NCI-H1105 (cell line): ENCODE measurements at places on chromosomes 1 and 21.

DNA sequence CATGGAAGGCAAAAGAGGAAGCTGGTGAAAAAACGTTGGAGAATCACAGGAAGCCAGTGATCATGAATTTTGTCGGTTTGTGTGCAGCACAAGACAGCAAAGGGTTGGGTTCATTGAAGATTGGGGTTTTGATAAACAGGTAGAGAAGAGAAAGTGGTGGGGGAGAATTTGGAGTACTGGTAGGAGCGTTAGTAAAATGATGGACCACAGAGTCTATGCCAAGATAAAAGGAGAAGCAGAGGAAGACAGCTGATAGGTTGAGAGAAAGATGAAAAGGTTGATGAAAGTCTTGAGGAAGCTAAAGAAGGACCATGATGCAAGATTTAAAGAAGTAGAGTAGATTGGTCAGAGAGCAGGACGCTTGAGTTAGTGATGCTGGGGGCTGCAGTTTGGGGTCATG is 156.8 kb upstream of the POU3F1 start:
- no peak for DNase-seq

DNA sequence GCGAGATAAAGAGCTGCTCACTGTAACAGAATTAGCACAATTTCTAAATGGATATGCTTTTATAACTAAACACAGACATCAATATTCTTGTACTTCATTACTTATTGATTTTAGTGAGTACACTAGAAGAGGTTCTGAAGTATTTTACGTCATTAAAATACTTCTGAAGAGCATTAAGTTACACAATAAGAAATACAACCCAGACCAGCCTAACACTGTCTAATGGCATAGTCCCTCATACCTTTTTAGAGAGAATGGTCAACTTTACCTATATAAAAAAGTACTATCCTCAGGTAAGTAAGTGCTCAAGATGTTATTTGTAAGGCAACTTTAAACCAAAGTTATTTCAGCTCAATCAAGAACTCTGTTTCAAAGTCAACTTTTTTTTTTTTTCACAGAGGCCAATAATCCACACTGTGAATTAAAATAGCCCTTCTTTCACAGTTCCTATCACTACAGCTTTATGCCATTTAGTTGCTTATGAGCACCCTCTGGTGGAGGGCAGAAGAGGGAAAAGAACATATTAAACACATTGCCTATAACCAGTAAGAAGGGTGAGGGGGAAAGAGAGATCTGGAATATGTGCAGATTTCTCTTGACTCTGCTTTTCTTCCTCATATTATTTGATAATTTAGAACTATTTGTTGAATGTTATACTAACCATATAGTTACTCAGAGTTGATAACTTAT is 182.1 kb upstream of the DMRTA2 start:
- peak; percentile 42 for DNase-seq

- no peak for DNase-seq
Observed at GRCh38 chr1:93078638-93078985, 471 bp upstream of the MTF2 start.

- DNase-seq = no peak
Observed at GRCh38 chr1:203264052-203264501, 34.6 kb upstream of the CHIT1 start.

DNA sequence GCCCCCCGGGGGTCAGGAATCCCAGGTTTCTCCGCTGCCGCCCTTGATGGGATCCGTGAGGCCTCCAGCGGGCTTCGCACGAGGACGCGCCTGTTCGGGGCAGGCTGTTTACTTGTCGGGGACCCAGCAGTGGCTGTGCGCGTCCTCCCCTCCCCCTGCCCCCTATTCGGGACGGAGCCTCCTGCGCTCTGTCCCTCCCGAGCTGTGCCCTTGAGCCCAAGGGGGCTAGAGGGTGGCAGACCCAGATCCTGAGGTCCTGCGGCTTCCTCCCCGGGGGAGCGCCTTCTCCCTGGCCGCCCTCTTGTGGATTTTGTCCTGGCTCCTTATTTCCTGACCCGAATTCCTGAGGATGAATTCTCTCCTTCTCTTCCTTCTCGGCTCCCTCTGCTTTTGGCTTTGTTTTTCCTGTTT is 38.4 kb downstream of the PIK3CD start:
- no peak for DNase-seq

DNA sequence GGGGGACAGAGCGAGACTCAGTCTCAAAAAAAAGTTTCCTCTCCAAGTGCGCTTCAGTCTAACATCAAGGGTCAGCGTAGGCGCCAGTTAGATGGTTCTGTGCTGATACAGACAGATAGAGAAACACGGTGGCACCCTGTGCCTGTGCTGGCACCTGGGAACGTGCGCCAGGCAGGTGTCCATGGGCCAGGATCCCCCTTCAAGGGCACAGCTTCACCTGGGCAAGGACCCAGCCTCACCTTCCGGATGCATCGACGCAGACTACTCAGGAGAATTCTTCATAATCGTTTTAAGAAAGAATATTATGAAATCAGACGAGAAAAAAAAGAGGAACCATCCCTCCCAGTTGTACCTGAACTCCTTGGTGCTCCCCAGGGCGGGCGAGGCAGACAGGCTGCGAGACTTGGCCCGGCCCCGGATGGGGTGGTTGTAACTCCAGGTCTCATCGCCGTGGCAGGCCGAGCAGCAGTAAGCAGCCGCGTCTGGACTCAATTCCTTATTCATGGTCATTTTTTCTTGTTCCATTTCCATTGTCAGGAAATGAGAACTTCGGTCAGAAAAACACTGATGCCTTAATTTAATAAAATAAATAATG is 13.3 kb downstream of the NADK start:
- no peak for DNase-seq

DNA sequence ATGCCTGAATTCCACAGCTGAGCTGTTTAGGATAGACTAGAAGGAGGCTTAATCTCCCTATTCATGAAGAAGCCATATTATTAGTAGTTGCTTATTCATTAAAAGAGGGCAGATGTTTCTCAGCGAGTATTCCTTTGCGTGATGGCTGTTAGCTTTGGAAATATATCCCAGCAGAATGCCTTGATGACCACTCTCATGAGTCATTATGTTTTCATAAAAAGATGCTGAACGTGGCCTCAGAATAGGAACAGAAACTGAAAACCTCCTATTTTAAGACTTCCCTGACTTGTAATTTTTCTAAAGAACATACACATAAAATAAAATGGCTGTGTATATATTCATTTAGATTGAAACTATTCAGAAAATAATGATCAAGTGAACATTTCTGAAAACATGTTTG is 9.6 kb upstream of the PLA2G4A start:
- no peak for DNase-seq

DNA sequence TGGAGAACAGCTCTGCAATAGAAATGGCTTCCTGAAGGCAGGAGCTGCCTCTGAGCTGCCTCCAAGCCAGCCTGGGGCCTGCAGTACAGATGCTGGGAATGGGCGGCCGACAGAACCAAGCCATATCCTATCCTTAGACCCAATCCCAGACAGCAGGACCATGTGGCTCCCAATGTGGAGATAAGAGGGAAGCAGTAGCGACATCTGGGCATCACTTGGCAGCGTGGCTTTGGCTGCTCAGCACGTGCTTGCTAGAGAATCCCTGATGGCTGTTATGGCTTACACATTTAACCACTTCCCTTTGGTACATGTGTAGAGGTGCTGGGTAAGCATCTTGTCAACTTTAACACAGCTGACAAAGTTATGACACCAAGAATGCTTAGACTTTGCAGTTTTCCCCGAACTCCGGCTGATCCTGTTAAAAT is 87.7 kb downstream of the MAN1C1 start:
- DNase-seq = no peak

GRCh38 chr1:158117854-158118704 is 62.6 kb upstream of the CD1D start:
- no peak for DNase-seq

GRCh38 chr1:74596717-74597116 is 76.9 kb downstream of the ERICH3 start:
- DNase-seq = no peak

DNA sequence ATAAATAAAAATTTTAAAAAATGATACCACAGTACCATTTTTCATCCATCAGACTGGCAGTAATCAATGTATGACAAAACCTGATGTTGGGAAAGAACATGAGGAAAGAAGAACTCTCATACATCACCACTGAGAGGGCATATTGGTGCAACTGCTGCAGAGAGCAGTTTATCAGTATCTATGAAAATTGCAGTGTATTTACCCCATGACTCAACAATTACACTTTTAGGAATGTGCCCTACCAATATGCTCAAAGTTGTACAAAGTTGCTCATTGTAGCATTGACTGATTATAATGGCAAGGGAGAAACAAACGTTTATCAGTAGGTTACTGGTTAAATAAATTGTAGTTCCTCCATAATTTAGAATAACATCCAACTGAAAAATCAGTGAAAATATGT is 36.7 kb downstream of the CATSPERE start:
- no peak for DNase-seq

DNA sequence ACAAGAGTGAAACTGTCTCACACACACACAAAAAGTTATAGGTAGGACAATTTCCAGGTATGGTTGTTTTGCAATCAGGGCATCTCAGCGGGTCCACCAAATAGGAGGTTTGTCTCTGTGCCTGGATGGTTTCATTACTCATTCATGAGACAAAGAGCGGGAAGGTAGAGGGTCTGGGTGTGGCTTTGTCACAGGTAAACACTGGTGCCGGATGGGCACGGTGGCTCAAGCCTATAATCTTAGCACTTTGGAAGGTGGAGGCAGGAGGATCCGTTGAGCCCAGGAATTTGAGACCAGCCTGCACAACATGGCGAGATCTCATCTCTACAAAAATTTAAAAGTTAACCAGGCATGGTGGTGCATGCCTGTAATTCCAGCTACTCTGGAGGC is 16.3 kb upstream of the ERVH48-1 start:
- no peak for DNase-seq

- no peak for DNase-seq
Observed at GRCh38 chr1:215226757-215227156, 144.2 kb downstream of the KCNK2 start.

DNA sequence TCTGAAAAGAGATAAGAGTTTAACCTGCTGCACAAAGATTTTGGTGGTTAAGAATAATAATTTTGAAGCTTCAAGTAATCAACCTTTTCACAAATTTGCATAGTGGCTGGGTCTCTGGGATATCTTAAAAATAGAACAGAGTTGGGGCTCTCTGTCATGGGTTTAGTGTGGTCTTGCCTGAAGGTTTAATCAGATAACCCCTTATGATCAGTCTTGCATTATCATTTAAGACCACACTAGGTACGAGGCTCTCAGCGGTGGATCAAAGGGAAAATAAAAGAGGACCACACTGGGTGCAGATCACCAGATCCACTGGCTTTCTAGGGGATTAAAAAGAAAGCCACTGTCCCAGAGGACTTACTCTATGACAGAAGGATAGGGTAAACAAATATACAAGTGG is 19.5 kb downstream of the LRRC8C start:
- no peak for DNase-seq

DNA sequence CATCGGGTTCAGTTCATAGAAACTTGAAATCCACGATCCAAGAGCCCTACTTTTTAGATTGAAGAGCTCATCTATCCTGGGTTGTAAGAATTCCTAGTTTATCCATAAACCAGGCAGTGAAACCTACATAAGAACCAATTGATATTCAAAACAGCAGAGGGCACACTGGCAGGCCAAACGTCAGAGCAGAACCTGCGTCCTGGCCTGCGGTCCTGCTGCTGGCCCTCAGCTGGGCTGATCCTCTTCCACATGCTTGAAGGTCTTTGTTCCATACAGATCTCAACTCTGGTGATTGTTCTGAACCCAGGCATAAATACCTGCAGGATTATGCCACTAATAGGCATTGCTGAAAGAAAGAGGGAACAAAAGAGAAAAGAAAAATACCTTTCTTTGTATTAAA is 47.0 kb downstream of the MT1HL1 start:
- no peak for DNase-seq

DNA sequence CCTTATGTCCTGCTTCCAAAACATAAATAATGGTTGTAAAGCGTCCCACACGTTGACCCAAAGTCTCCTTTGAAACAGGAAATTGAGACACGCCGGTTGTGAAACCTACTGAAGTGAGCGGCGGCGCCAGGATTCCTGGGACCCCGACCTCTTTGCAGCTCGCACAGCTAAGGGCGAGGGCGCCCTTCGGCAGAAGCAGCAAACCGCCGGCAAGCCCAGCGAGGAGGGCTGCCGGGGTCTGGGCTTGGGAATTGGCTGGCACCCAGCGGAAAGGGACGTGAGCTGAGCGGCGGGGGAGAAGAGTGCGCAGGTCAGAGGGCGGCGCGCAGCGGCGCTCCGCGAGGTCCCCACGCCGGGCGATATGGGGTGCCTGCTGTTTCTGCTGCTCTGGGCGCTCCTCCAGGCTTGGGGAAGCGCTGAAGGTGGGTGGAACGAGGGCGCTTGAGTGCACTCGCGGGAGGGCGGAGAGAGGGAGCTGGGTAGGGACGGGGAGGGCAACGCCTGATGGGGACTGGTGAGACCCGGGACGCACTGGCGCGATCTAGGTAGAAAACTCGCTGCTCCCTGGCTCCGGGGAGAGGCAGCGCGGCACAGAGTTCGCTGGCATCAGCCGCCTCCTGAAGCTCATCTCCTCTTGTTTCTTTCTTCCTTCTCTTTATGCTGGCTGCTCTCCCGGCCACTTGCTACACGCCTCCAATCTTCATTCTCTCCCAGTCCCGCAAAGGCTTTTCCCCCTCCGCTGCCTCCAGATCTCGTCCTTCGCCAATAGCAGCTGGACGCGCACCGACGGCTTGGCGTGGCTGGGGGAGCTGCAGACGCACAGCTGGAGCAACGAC is at the start of gene CD1D:
CD1D (plus strand) TSS at position 155 of the 836 bp plus-strand sequence; CDS start at position 362, 207 bp downstream.
- DNase-seq = peak; percentile 88

- DNase-seq = no peak
Observed at GRCh38 chr1:44152692-44153091, 11.3 kb upstream of the KLF18 start.

DNA sequence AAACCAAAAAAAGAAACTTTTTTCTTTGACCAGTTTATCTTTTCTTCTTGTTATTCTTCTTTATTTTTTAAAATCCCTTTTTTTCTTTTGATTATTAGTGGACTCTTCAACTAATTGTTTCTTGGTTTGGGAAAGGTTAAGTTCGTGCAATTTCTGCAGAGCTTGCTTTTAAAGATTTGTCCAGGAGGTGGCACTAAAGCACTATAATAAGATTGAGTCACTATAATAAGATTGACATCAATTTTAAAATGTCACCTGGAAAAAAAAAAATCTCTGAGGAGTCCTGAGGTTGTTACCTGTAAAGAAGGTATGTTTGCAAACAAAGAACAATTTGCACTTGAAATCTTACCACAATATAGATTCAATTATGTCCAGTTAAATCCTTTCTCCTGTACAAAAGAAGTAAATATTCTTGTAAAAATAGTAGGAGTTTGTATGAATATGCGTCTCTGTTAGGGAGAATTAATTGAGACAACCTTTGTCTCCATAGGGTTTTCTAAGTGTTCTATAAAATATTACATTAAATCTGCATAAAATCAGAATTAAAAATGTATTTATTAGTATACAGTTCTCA is 166.7 kb downstream of the ADGRL4 start:
- DNase-seq = peak; percentile 56

- DNase-seq = peak; percentile 20
Observed at GRCh38 chr1:220335668-220336067, 63.4 kb upstream of the RAB3GAP2 start.

DNA sequence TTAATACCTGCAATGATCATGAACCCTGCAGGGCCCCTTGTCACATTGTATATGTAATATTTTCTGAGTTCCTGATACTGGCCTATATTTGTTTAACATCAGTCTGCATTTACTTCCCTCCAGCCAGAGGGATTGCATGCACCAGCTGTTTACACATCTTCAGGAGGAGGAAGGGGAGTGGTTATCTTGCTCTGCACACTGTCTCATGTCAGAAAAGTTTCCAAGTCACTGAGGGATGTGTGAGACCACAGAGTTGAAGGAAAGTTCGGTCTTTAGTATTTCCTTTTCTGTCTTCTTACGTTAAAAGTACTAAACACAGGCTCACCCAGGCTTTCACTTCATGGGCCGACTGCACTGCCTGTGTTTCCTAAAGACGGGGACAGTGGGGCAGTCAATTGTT is 574.1 kb downstream of the LMO4 start:
- no peak for DNase-seq
